ENCODE measurements at places on chromosomes 7 and 10.

- DNase-seq: no peak
Observed at GRCh38 chr10:80421707-80422536, 13.6 kb downstream of the PRXL2A start.

GRCh38 chr7:65230231-65230630 lies 143.4 kb upstream of the ZNF92 start:
- no peak for DNase-seq

GRCh38 chr7:150502519-150502918 lies 12.2 kb upstream of the GIMAP7 start:
- no peak for DNase-seq

DNA sequence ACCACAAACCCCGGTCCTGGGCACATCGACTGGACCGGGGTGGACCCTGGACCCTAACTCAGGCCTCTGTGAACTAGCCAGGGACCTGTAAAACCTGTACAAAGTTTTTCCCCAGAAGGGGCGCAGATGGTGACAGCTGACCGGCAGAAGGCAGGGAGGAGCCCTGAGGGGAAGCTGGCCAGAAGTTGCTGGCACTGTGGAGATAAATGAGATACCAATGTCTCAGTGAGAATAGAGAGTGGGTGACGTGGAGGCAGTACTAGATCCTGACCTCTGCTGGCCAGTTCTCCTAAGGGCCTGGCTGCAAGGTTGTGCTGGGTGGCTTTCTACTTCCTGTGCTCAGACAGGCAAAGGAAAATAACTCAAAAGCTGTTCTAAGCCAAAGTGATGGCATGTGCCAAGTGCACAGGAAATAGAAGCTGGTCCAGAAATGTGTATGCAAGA lies 10.6 kb upstream of the TSPAN14 start:
- DNase-seq: no peak

GRCh38 chr10:5293691-5294550 lies 70.8 kb upstream of the UCN3 start:
- peak; percentile 79 for DNase-seq

- DNase-seq: no peak
Observed at GRCh38 chr7:108329514-108329913, 126.7 kb downstream of the NRCAM start.

- peak; percentile 47 for DNase-seq
Observed at GRCh38 chr10:102646610-102647442, 2.5 kb downstream of the TRIM8 start.

Data from activated CD4-positive, CD25-positive, alpha-beta regulatory T cell treated with anti-CD3 and anti-CD28 coated beads, Interleukin-2, amount 50 U/mL, for 72 hours (primary cell).